ENCODE measurements at places on chromosomes 12 and 14.

DNA sequence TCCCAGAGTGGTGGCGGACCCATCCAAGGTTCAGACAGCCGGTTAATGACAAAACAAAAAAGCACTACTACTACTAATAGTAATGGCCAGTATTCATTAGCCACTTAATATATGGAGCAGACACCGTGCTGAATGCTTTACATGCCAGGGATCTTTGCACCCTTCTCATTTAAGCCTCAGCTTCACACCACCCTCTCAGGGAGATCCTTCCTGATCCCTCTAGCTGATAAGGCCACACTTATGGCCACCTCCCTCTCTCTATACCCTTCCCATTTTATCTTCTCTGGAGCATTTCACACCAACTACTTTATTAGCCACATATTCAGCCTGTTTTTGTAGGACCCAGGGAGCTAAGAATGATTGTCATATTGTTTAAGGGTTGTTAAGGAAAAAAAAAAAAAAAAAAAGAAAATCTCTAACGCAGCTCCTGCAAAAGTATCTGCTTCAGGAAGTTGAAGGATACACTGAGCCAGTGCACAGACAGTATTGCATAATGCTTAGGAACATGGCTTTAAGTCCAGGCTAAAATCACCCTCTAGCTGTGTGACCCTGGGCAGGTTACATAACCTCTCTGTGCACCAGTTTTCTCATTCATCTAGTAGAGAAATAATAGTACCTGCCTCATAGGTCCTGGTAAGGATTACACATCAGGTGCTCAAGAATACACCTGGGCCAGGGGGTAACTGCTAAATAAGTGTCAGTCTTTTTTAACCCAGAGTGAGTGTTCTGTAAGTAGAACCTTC, 29.4 kb downstream of the NUAK1 start:
- no peak for DNase-seq

- DNase-seq = no peak
Observed at GRCh38 chr12:85874031-85874461, at the start of gene NTS. TSS of gene NTS (plus strand) at chr12:85874295. CDS start at chr12:85874404, 109 bp downstream.

DNA sequence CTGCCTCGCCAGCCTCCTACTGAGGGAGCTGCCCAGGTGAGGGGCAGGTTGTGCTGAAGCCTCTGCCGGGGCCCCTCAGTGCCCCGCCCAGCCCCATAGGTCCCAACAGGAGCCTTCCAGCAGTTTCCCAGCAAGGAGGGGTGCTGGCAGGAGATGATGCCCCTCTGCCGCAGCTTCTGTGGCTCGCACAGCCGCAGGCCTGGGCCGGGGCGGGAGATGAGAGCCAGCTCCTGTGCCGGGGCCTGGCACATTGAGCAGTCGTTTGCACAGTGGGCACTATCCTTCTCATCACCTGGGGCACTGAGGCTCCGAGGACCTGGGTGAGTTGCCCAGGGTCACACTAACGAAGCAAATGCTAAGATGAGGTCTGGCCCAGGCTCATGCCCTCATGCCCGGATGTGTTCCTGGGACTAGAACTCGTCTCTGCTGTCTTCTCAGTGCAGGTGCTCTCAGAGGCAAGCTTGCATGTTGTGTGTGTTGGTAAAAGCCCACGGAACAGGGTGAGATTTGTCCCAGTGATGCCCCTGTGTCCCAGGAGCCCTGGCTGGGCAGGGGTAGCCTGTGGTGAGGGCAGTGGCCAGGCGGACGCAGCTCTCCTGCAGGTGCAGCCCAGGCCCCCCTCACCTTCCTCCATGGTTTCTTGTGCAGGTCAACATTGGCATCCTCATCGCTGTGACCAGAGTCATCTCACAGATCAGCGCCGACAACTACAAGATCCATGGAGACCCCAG, 177.5 kb downstream of the ADGRD1 start:
- DNase-seq = no peak

GRCh38 chr14:71629765-71630492, 302.3 kb upstream of the RGS6 start:
- no peak for DNase-seq

DNA sequence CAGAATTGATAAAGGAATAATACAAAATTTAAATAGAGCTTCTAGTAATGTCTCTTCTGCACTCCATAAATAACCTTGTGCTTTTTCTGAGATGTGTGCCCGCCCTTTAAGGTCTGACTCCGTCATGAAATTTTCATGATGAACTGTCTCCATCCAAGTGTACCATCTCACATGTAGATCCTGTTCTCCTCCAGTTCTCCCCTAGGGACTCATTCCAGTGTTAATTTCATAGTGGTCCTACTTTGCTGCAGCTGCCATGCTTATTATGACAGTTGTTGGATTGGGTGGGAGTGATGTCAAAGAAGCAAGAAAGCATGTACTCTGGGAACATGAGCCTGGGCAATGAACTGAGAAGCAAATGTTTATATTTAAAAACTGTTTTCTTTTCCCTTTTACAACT, 442.5 kb upstream of the PDE3A start:
- no peak for DNase-seq

DNA sequence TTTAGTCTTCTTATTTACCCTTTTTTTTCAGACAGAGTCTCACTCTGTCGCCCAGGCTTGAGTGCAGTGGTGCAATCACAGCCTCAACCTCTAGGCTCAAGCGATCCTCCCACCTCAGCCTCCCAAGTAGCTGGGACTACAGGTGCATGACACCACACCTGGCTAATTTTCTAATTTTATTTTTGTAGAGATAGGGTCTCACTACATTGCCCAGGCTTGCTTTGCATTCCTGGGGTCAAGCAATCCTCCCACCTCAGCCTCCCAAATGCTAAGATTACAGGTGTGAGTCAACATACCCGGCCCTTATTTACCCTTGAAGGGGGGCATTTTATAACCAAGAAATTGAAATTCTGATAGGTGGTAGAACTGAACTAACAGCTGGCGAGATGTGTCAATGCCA, 21.0 kb downstream of the HECTD4 start:
- no peak for DNase-seq

- no peak for DNase-seq
Observed at GRCh38 chr12:75798136-75798926, 233.2 kb downstream of the PHLDA1 start.

Measured in cerebellum (tissue), 4 donors.